ENCODE measurements at places on chromosomes 12 and 14. TPM values are rescaled to one million over a fixed set of nuclear protein-coding genes. Genes with fewer than 3 reads are reported as not detected.

The CGRRF1 gene
- total RNA-seq = 10.7 TPM

The LTB4R2 gene
- 13.9 TPM for total RNA-seq

The C14orf180 gene
- 6.8 TPM for total RNA-seq

The HHIPL1 gene
- 0.99 TPM for total RNA-seq

The EPYC gene
- total RNA-seq = 0.20 TPM

The LMO3 gene
- 8.9 TPM for total RNA-seq

The KCNK13 gene
- 0.39 TPM for total RNA-seq

The GZMH gene
- not detected for total RNA-seq

The GCH1 gene
- total RNA-seq = 3.5 TPM

The MIP gene
- not detected for total RNA-seq

The MEG3 gene
- total RNA-seq = 486 TPM

The FLRT2 gene
- total RNA-seq = 32.6 TPM

The GLT1D1 gene
- total RNA-seq = 2.2 TPM

The KRT71 gene
- 454 TPM for total RNA-seq

The RTN1 gene
- total RNA-seq = 6.1 TPM

The RFX4 gene
- total RNA-seq = not detected

The RHOJ gene
- total RNA-seq = 21.6 TPM

The PIK3C2G gene
- 18.1 TPM for total RNA-seq

The CEP170B gene
- 10.2 TPM for total RNA-seq

The FRMD6 gene
- 109 TPM for total RNA-seq

The HOXC4 gene
- total RNA-seq = 3.6 TPM

The TIMELESS gene
- 9.4 TPM for total RNA-seq

The RASSF8 gene
- 45.3 TPM for total RNA-seq

The MAGOHB gene
- total RNA-seq = 27.0 TPM

The PTHLH gene
- 4.6 TPM for total RNA-seq

The HRK gene
- total RNA-seq = 0.10 TPM

The KLRB1 gene
- 0.79 TPM for total RNA-seq

The TSPAN19 gene
- total RNA-seq = not detected

The ACVR1B gene
- total RNA-seq = 22.0 TPM

The TCL1B gene
- total RNA-seq = not detected

The KRT6C gene
- 3.5 TPM for total RNA-seq

The TRIAP1 gene
- total RNA-seq = 14.4 TPM

The C12orf54 gene
- not detected for total RNA-seq

The RPGRIP1 gene
- 0.10 TPM for total RNA-seq

The MYBPC1 gene
- total RNA-seq = 398 TPM

The PLEKHD1 gene
- 0.20 TPM for total RNA-seq

The DHRS2 gene
- not detected for total RNA-seq

The PHETA1 gene
- 2.9 TPM for total RNA-seq

The PRKD1 gene
- total RNA-seq = 16.9 TPM

The EMC9 gene
- total RNA-seq = 6.8 TPM
